Kidney (tissue), 22 donors: ENCODE measurements at places on chromosomes 5 and 9. TPM values are rescaled to one million over a fixed set of nuclear protein-coding genes. Genes with fewer than 3 reads are reported as not detected.

The OR1J2 gene
- polyA plus RNA-seq: not detected

GRCh38 chr5:150497274-150497988 is 10.5 kb upstream of the NDST1 start:
- no peaks in the 10 kb centered on the region for H3K27me3 ChIP-seq
- peaks cover 35% of the 10 kb centered on the region for H3K4me1 ChIP-seq
- no peak overlapping the region for H3K4me3 ChIP-seq
- DNase-seq: peak; percentile 90
- H3K27ac ChIP-seq: peak overlapping the region; percentile 74
- H3K36me3 ChIP-seq: peaks cover 4% of the 10 kb centered on the region

GRCh38 chr9:21268347-21268657 is 28.5 kb upstream of the IFNA14 start:
- no peak overlapping the region for H3K4me3 ChIP-seq
- DNase-seq: no peak
- H3K27ac ChIP-seq: no peak overlapping the region
- no peaks in the 10 kb centered on the region for H3K4me1 ChIP-seq

DNA sequence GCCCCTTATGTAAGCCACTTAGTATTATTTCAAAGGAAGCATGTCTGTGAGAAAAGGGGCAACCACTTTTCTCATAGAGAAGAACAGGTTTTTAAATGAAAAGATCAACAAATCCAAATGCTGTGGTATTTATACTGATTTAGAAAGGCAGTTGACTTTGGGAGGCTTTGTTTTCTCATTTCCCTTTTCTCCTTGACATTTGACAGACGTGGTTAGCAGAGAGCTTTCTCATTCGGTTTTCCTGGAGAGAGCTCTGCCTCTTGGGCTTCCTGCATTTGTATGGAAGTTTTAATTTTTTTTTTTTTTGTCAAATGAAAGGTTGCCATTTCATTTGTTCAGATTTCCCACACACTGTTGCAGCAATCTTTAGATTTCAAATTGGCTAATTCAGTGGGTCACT is 62.5 kb downstream of the EXOSC2 start:
- H3K27ac ChIP-seq: no peak overlapping the region
- H3K36me3 ChIP-seq: no peaks in the 10 kb centered on the region
- no peaks in the 10 kb centered on the region for H3K27me3 ChIP-seq
- H3K4me3 ChIP-seq: no peak overlapping the region

DNA sequence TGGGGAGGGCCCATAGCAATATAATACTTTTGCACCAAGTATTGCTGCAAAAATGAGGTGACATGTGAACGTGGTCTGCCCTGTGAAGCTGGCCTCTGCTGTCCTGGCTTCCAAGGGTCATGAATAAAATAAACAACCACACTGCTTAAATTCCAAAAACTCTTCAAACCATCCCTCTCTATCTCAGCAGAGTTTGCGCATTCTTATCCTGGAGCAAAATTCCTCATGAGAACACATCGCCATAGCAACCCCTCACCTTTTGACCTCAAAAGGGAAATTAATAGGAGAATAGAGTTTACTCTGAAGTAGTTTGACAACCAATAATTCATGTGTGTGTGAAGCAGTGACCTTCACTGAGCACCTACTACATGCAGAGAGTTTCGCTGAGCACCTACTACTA is 342.9 kb downstream of the SPOCK1 start:
- no peaks in the 10 kb centered on the region for H3K36me3 ChIP-seq
- H3K27ac ChIP-seq: no peak overlapping the region
- DNase-seq: no peak
- H3K4me3 ChIP-seq: no peak overlapping the region
- H3K4me1 ChIP-seq: no peaks in the 10 kb centered on the region
- H3K27me3 ChIP-seq: no peaks in the 10 kb centered on the region

DNA sequence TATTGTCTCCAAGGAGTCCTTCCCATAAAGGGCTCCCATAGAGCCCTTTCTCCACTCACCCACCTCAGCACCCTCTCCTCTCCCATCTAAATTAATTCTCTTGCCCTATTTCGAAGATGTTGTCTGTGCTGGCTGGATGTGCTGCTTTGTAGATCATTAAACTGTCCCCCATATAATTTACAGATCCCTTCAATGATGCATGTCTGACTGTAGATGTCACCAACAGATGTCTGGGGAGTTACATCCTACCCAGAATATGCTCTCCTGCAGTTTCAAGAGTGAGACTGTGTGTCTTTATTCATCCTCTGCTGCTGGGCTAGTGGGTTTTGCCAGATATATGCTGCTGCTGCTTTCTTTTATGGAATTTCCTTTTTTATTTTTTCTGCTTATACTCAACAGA is 351.2 kb downstream of the MLLT3 start:
- no peaks in the 10 kb centered on the region for H3K36me3 ChIP-seq
- H3K27ac ChIP-seq: no peak overlapping the region
- H3K4me3 ChIP-seq: no peak overlapping the region
- no peaks in the 10 kb centered on the region for H3K4me1 ChIP-seq
